Trophoblast cell (in vitro differentiated cells and primary cell): ENCODE measurements at places on chromosomes 16 and 17.

GRCh38 chr16:87554754-87555427 lies 47.4 kb upstream of the JPH3 start:
- H3K4me1 ChIP-seq = peaks cover 3% of the 10 kb centered on the region
- no peak overlapping the region for H3K27ac ChIP-seq
- no peak overlapping the region for H3K4me3 ChIP-seq
- no peaks in the 10 kb centered on the region for H3K27me3 ChIP-seq

DNA sequence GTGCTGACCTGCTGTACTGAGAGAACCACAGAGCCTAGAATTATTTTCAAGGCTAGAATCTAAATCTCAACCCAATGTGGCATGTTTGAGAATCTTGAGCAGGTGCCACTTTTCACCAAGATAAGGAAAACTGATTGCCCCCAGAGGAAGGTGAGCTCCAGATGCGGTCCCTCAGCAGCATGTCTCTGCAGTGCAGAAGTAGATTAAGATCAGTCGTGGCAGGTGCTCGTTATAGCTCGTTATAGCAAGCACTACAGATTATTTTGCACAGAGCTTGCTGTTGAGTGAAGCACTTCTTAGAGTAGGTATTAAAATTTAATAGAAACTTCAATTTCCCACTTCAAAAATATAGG lies 176.0 kb downstream of the AATF start:
- DNase-seq = no peak
- H3K27me3 ChIP-seq = no peaks in the 10 kb centered on the region
- H3K4me1 ChIP-seq = no peaks in the 10 kb centered on the region
- H3K4me3 ChIP-seq = no peak overlapping the region
- H3K27ac ChIP-seq = no peak overlapping the region

DNA sequence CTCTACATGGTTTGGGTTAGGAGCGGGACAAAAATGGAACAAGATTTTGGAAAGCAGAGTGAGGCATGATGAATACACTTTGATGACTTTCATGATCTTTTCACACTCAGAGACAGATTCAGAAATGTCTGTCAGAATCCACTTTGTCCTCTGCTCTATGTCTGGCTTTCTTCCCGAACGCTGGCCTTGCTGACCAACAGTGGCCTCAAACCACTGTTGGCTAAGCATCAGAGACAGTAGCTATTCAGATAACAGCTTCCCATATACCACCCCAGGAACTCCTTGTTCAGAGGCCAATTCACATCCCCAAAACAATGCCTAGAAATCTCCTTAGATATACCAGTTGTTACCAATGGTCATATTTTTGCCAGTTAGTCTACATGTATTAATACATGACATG lies 40.9 kb downstream of the FBXL20 start:
- no peaks in the 10 kb centered on the region for H3K27me3 ChIP-seq
- H3K27ac ChIP-seq = no peak overlapping the region
- H3K4me3 ChIP-seq = no peak overlapping the region
- no peaks in the 10 kb centered on the region for H3K4me1 ChIP-seq

GRCh38 chr17:8859027-8859803 lies 8.3 kb downstream of the PIK3R6 start:
- peak; percentile 73 for DNase-seq
- H3K4me3 ChIP-seq = no peak overlapping the region
- H3K36me3 ChIP-seq = no peaks in the 10 kb centered on the region
- H3K27ac ChIP-seq = no peak overlapping the region

- no peak overlapping the region for H3K4me3 ChIP-seq
- no peaks in the 10 kb centered on the region for H3K27me3 ChIP-seq
- H3K36me3 ChIP-seq = no peaks in the 10 kb centered on the region
- DNase-seq = no peak
- peaks cover 9% of the 10 kb centered on the region for H3K4me1 ChIP-seq
Measured at GRCh38 chr17:15184872-15185624, 80.1 kb downstream of the PMP22 start.

- H3K36me3 ChIP-seq = peaks cover 11% of the 10 kb centered on the region
- no peak overlapping the region for H3K4me3 ChIP-seq
- H3K27ac ChIP-seq = no peak overlapping the region
- no peak for DNase-seq
- H3K27me3 ChIP-seq = no peaks in the 10 kb centered on the region
Measured at GRCh38 chr17:35101036-35101435, 18.6 kb downstream of the RAD51D start.

GRCh38 chr17:27608328-27609230 lies 22.4 kb upstream of the LGALS9 start:
- H3K4me3 ChIP-seq = no peak overlapping the region
- H3K27me3 ChIP-seq = no peaks in the 10 kb centered on the region
- no peak overlapping the region for H3K27ac ChIP-seq

DNA sequence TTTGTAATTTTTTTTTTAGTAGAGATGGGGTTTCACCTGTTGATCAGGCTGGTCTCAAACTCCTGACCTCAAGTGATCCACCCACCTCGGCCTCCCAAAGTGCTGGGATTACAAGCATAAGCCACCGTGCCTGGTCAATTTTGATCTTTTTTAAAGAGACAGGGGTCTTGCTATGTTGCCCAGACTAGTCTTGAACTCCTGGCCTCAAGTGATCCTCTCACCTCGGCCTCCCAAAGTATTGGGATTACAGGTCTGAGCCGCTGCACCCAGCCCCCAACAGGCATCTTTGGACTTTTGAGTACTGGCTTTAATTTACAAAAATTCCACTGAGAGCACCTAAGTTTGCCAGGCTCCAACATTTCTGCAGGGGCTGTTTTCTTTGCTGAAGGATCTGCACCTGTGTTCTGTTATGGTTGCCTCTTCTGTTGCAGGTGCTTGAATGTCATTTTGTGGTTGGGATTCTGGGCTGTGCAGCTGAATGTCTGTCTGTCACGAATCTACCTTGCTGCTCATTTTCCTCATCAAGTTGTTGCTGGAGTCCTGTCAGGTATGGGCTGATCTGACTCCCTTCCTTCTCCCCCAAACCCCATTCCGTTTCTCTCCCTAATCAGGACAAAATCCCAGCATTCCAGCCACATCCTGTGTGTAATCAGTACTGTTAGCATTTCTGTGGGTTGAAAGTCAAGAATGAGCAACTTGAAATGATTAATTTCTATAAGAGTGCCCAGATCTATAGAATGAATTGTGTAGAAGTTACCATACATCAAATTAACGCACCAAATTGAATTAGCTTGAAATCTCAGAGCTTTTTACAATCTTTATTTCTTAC lies 8.5 kb downstream of the G6PC1 start:
- no peak overlapping the region for H3K4me3 ChIP-seq
- no peaks in the 10 kb centered on the region for H3K27me3 ChIP-seq
- no peak overlapping the region for H3K27ac ChIP-seq
- no peaks in the 10 kb centered on the region for H3K36me3 ChIP-seq
- DNase-seq = no peak
- no peaks in the 10 kb centered on the region for H3K4me1 ChIP-seq

DNA sequence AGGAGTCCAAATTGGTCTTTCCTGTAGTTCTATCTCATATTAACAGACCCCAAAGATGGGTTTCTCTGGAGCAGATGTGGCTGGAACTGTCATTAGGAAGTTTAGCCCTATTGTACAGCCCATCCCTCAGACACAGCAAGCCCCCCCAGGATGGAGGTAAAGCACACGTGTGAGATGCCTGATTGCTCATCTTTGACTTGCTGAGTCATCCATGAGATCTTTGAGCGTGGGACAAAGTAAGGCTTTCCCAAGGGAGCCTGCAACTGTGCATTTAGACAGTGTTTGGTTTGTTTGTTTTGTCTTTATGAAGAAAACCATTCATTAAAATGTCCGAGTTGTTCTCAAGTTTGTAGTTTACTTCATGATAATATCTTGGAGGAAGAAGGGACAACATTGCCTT lies 145.3 kb upstream of the CDH13 start:
- no peaks in the 10 kb centered on the region for H3K36me3 ChIP-seq
- DNase-seq = no peak

DNA sequence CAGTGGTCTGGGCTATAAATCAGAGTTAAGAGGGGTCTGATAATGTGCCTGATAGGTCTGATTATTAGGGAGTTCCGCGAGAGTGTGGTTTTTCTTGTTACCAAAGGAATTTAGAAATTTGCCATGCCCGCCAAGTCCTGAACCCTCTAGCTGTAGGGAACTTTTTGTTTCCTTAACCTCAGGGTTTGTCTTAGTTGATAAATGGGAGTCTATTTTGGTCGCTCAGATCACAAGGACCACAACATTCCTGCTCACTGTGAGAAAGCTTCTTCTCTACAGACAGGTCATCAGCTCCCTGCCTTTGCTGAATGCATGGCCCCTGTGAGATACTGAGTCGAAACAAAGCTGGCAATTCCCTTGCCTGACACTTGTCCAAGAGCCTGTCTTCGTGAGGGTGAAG lies 497.8 kb downstream of the HS3ST4 start:
- H3K4me1 ChIP-seq = no peaks in the 10 kb centered on the region
- H3K27me3 ChIP-seq = no peaks in the 10 kb centered on the region
- no peak for DNase-seq
- no peaks in the 10 kb centered on the region for H3K36me3 ChIP-seq
- no peak overlapping the region for H3K4me3 ChIP-seq
